ENCODE measurements at places on chromosomes 1 and 21.

- DNase-seq: no peak
Observed at GRCh38 chr21:35953597-35953996, 106.7 kb downstream of the SETD4 start.

DNA sequence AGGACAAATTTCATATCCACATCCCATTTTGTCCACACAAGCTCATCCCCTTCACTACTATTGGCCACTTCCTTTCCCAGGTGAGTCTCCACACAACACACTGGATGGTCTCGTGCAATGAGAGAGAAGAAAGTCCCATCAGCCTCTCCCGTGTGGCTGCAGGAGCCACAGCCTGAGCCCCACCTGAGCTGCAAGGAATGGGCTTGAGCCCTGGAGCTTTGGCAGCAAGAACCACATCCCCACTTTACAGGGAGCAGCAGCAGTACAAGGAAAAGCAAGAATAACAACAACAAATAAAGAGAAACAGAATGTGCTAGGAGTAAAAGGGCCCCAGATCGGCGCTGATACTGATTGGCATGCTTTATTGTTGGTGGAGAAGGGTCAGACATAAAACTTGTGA lies 117.7 kb downstream of the TPTE start:
- DNase-seq: no peak

- DNase-seq: no peak
Observed at GRCh38 chr1:34267326-34267725, 90.6 kb downstream of the C1orf94 start.

- DNase-seq: no peak
Observed at GRCh38 chr1:192574073-192574472, 1.5 kb upstream of the RGS1 start.

GRCh38 chr1:39295901-39296300 lies 91.4 kb downstream of the MACF1 start:
- DNase-seq: no peak

GRCh38 chr1:53894644-53895043 lies 657 bp downstream of the DIO1 start:
- no peak for DNase-seq

GRCh38 chr1:83990734-83991133 lies 8.2 kb downstream of the TTLL7 start:
- no peak for DNase-seq

DNA sequence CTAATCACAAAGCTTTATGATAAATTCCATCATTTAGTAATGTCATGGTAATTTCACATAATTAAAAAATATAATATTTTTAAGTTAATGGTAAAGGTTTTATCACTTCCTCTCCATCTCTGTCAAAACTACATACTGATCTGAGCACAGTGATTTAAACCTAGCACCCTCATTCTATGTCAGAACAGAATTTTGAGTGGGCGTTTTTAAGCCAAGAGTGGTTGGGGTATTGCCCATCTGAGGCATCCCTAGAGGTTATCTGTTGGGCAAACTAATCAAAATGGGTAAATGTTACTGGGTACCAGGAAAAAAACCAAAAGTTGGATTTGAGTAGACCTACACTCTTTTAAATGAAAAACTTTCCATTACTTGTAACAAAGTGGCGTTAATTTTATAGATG lies 100.7 kb upstream of the GFI1 start:
- DNase-seq: no peak

DNA sequence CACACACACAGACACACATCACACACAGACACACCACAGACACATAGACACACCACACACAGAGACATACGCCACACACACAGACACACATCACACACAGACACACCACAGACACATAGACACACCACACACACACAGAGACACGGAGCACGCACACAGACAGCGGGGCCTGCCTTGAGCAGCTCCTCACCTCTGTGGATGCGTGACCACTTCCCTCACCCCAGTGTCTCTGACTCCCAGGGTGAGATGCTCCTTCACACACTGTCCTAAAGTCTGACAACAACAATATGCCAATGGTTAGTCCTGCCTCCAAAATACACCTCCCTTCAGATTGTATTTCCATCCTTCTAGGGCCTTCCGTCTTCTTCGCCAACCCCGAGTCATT lies 48.2 kb downstream of the IER5 start:
- DNase-seq: no peak

DNA sequence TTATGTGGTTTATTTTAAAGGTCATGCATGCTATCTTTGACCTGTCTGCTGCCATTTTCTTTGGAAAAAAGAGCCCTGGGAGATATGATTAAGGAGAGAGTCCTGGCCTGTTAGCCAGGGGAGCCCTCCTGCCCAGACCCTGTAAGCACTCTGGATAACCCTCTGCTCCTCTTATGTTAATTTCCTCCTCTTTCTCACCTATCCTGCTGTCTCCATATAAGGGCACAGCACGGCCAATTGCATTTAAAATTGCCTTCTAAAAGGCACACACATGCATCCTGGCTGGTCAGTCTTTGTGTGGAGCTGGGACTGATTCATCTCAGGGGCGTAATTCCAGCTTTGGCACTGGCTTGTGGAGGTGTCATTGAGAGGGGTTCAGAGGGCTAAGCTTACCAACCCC lies 158.9 kb downstream of the ST6GALNAC5 start:
- DNase-seq: no peak

GRCh38 chr1:4312024-4312423 lies 342.4 kb upstream of the AJAP1 start:
- no peak for DNase-seq

DNA sequence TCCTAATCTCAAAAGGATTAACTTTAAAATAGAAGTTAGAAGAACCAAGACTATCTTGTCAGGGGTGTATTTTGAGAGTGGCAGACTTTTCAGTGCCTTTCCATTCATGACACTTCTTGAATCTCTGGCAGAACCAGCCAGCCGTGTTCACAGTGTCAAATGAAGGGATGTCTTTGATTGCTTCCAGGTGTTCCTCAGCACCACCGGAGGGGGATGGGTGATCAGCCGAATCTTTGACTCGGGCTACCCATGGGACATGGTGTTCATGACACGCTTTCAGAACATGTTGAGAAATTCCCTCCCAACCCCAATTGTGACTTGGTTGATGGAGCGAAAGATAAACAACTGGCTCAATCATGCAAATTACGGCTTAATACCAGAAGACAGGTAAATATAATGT lies 32.3 kb downstream of the FMO1 start:
- DNase-seq: no peak

DNA sequence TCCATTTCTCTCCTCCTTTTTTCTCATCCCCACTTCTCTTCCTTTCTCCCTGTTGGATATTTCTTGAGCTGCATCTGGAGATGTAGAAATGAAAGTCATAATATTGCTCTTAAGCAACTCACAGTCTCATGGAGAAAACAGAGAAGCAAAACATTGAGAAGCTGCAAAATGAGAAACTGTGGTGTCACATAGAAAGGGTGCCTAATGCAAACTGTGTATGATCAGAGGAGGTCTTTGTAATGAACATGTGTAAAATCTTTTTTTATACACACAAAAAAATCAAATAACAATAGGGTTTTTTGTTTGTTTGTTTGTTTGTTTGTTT lies 11.8 kb upstream of the SLAMF7 start:
- no peak for DNase-seq

DNA sequence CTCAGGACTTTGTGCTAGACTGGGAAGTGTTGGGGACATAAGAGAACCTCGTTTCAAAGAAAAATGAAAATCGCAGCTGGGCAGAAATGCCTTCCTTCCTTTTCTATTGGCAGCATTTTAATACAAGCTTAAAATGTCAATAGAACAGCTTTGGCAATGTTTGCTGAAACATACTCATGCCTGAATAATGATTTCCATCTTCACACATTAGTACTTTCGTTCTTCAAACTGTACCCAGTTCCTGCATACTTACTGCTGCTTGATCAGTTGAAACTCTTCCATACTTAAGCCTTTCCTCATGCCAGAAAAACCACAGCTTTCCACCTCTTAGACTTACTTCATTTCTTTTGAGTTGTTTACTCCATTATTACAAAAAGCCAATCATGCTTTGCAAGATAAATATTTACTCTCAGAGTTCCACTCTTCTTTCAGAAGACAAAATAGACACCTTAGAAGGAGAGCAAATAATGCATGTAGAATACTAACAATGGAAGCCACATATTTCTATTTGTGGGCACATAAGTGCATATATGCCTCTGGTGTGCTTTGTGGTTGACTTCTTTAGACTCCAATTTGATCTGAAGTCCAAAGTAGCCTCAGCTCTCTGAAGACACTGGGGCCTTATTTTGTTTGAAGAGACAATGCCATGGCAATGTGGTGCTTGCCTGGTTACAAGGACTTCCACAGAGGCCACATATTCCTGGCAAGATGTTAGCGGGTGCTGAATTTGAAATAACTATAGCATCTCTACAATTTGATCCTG lies 22.7 kb upstream of the CD55 start:
- DNase-seq: no peak

GRCh38 chr1:3992103-3992556 lies 92.1 kb upstream of the C1orf174 start:
- DNase-seq: no peak

GRCh38 chr1:74513411-74514300 lies 1.2 kb upstream of the LRRC53 start:
- DNase-seq: no peak
